ENCODE measurements at places on chromosomes 4 and X.

- DNase-seq, result no peak
Measured at GRCh38 chr4:163350672-163351071, 7.0 kb downstream of the NPY5R start.

DNA sequence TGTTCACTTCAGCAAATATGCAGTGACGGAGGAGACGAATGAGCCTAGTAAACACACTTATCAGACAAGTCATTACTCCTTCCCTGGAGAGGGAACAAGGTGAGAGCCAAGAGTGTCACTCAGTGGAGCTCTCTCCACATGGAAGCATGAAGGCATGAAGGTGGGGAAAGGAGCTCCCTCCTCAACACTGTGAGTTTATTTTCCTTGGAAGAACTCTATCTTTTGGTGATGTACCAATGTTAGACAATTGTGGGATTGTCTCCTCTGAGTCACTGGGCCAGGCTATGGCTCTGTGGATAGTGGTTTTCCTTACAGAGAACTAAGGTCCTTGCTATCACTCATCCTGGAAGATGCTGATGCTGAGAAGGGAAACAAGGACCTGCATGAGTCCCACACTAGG is 200.2 kb downstream of the CPEB2 start:
- no peak for DNase-seq

DNA sequence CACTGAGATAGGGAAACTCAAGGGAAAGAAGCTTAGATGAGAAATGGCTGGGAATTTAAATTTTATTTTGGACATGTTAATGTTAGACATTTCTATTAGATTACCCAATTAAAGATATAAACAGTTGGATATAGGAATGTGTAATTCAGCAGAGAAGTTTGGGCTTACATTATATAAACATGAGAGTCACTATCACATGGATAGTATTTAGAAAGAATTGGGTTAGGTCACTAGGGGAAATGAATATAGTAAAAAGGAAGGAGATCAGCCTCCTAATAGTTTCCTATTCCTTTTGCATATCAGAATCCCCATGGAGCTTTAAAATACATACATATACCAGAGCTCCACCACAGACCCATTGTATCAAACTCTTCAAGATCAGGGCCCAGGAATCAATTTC is 19.6 kb upstream of the CXCL5 start:
- no peak for DNase-seq

DNA sequence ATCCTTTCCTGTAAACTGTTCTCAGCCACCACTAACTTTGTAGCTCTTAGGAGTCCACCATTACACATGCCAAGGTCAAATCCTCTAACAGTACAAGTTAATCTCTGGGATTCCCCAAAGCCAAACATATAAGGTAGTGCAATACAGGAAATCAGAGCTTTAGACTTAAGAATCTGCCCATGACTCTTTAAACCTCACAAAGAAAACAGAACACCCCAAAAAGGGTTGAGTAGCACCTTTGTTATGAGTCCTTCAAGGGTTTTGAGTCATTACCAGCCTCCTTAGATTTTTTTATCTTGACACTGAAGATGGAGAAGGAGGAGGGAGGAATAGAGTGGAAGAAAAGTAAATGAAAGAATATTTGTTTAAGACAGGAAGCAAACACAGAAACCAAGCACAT is 243.9 kb upstream of the SPANXN1 start:
- no peak for DNase-seq

DNA sequence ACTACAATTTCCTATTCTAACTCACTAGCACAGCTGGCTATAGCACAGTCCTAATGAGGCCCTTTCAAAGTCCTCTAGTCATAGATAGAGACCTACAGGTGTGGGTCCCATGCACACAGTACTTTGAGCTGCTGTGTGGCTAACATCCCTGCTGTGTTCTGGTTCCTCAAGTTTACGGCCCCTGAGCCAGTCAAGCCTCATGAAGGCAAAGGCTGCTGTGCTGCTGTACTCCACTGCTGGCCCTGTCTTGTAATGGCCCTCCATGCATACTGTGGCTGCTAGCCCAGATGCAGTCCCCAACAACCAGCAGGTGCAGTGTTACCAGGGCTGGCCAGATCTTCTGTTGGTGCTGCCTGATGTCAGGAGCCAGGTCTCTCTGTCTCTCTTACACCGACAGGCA is 23.4 kb upstream of the ENPEP start:
- DNase-seq, result no peak

GRCh38 chr4:154364066-154364845 is 127.3 kb downstream of the DCHS2 start:
- DNase-seq, result no peak

DNA sequence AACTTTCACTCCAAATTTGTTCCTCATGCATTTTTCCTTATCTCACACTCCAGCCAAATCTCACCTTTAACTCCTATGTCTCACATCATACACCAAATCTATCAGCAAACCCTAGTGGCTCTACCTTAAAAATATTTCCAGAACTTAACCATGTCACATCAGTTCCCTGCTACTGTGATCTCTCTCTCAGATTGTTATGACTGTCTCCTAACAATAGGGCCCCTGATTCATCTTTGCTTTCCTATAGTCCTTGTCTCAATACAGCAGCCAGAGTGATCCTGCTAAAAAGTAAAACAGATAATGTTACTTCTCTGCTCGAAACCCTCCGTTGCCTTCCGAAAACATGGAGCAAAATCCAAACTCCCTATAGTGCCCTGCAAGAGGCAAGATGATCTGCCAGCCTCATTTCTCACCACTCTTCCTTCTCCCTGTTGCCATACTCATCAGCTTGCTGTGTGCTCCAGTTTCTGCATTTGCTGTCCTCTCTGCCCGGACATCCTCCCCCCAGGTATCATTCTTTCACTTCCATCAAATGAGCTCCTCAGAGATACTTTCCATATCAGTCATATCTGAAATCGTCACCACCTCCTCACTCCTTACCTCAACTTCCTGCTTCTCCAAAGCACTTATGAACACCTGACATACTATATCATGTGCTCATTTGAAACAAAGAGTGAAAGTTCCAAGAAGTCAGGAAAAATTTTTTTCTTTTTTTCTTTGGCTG is 293.4 kb upstream of the NR3C2 start:
- no peak for DNase-seq

DNA sequence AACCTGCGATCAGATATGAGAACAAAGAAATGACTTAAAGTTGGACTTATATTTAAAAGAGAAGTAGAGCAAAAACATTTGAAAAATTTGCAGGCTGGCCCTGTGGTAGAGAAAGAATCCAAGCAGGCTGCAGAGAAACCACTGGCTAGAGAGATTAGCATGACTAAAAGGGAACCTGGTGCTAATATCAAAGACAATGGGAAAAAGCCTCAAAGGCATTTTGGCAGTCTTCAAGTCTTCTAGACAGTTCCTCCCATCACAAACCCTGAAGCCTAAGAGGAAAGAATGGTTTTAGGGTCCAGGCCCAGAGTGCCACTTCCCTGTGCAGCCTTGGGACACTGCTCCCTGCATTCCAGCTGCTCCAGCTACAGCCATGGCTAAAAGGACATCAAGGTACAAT is 33.4 kb downstream of the KCTD8 start:
- no peak for DNase-seq

GRCh38 chrX:24229400-24229879 is 79.9 kb downstream of the ZFX start:
- DNase-seq, result no peak

GRCh38 chr4:6749340-6750171 is 33.0 kb upstream of the KIAA0232 start:
- peak; percentile 84 for DNase-seq

- no peak for DNase-seq
Measured at GRCh38 chrX:15745179-15745578, 7.1 kb downstream of the CA5B start.

DNA sequence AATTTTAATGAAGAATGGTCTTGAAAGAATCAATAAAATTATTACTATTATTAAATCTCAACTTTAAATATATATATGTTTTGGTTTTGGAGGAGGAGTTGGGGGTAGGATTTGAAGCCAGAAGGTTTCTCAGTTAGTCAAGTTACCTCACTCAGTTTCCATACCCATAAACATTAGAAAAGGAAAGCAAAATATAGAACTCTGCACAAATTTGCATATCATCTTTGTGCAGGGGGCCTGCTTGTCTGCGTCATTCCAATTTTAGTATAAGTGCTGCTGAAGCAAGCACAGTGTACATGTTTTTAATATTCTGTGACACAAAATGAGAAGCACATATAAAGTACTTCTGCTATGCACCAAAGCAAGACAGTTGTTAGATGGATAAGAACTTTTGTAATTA is 47.5 kb upstream of the SCRG1 start:
- DNase-seq, result no peak

- no peak for DNase-seq
Measured at GRCh38 chrX:110114260-110114776, 111.4 kb downstream of the TMEM164 start.

- no peak for DNase-seq
Measured at GRCh38 chr4:40178672-40179071, 18.2 kb upstream of the RHOH start.

GRCh38 chrX:73076838-73077237 is 2.5 kb downstream of the PABPC1L2A start:
- no peak for DNase-seq

DNA sequence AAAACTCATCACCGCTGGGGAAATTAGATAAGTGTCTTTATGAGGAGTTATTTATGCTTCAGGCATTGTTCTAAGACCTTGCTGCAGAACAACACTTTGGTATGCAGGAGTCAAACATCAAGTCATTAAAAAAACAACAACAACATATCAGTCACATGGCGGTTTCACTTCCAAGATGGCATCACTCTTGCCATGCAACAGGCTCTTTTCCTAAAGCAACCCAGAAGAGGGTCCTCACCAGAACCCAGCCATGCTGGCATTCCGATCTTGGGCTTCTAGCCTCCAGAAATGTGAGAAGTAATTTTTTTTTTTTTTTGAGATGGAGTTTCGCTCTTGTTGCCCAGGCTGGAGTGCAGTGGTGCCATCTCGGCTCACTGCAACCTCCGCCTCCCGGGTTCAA is 8.7 kb upstream of the RBMX start:
- DNase-seq, result no peak

- DNase-seq, result no peak
Measured at GRCh38 chr4:37667197-37668100, 18.7 kb downstream of the RELL1 start.

- DNase-seq, result no peak
Measured at GRCh38 chrX:131910586-131910985, 112.5 kb upstream of the STK26 start.

GRCh38 chr4:118206627-118207026 is 146.2 kb downstream of the PRSS12 start:
- DNase-seq, result no peak

GRCh38 chr4:79050541-79050880 is 111.3 kb upstream of the PAQR3 start:
- DNase-seq, result no peak

GRCh38 chr4:16205298-16206164 is 20.7 kb downstream of the TAPT1 start:
- no peak for DNase-seq

GRCh38 chr4:58063404-58064160 is 953.4 kb upstream of the IGFBP7 start:
- DNase-seq, result no peak

- DNase-seq, result no peak
Measured at GRCh38 chrX:30015440-30015839, 199.9 kb upstream of the MAGEB2 start.

DNA sequence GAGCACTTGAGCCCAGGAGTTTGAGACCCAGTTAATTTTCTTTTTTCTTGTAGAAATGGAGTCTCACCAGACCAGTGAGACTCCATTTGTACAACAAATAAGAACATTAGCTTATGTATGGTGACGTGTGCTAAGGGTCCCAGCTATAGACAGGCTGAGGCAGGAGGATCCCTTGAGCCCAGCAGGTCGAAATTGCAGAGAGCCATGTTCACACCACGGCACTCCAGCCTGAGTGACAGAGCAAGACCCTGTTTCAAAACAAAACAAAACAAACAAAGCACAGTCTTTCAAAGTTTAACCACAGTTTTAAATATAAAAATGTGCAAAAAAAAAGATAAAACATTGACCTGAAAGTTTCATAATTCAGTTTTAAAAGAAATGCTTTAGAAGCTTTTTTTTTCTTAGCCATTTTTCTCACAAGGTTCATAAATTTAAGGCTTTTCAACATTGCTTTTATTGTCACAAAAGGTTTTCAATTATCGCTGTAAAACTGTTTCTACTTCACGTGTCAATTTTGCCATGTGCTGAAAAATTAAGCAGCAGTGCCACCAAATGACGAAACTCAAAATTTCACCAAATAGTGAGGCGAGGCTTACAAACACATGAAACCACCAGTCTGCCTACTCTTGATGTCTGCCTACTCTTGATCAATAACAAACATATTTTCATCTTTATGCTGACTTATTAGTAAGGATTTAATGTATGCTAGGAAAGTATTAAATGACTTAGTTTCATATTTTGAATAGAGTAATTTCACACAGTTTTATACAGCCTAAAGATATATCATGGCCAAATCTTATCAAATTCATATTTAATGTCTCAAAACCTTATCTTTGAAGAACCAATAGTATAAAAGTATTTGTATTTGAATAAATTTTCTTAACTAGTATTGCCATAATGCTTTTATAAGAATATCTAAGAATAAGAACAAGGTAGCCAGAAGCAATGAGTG is 126.3 kb downstream of the NEK1 start:
- no peak for DNase-seq

- DNase-seq, result no peak
Measured at GRCh38 chr4:121669163-121669550, 27.6 kb downstream of the ANXA5 start.

DNA sequence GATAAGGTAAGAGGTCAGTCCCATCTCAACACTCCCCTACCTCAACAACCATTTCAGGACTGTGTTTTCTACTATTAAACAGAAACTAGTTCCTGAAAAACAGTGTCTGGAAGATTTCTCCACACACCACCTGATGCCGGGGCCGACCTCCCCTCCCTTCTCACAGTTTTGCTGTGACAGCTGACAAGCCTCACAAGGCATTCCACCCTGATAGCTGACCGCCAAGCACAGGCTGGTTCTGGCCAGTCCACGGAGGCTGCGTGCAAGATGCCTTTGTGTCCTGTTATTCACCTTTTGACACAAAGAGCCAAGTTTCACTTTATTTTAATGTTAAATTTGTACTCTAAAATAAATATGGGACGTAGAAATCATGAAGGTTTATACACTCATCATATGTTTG is 758.6 kb downstream of the PDHA2 start:
- peak; percentile 29 for DNase-seq

- no peak for DNase-seq
Measured at GRCh38 chr4:102862747-102863146, 6.0 kb upstream of the CISD2 start.

DNA sequence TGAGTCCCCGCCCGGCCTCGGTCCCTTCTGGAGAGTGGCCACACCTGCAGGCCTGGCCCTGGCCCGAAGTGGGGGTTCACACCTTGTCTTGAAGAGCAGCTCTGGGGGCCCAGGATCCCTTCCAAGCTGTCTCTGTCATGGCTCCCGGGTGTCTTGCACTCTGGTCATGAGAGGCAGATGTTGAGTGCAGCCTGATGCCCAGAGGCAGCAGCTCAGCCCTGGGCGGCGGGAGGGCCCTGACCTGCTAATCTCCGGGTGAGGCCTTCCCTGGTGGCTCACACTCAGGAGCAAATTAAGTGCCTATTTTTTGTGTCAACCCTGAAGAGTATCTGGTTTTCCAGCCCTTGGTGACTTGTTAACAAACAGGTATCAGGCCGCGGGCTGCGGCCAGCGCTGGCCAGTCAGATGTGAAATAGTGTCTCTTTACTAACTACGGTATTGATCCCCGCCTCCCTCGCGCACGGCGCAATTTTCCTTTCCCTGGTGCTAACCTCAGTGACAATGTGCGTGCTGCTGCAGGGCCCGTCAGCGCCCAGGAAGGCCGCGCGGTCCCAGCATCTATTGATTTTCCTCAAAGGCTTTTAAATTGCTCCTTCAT is 24.2 kb downstream of the NKX1-1 start:
- DNase-seq, result no peak
